ENCODE measurements at places on chromosomes 12 and 14.

DNA sequence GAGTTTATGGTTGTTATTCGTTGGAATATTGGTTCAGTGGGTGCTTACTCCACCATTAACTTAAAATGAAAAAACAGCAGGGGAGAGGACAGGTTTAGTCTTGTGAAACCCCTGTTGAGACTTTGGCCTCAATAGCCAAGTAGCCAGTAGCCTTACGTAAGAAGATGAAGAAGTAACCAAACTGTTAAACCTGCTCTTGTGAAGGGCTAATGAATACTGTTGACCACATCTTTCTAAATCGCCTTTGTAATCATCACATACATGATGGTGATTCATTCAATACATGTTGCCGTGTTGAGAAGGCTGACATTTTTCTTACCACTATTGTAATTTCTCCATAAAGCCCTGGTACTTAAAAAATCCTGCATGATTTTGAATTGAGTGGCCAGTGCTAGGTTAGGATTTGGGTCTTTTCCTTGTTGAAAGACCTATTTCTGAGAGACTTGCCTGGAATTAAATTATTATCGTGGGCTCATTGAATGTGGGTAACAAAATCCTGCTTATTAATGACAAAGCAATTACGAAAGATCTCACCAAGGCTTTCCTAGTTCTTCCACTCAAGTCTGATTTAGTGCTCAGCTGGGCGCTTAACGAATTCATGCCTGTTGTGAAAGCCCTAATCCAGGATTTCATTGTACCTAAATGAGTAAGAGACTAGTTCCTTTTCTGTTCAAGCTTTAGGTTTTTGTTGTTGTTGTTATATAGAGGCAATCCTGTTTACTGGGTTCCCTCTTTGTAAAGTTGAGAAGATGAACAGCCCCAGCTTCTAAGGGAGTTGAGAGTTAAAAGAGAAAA is 333.1 kb downstream of the FUT8 start:
- no peak for DNase-seq

DNA sequence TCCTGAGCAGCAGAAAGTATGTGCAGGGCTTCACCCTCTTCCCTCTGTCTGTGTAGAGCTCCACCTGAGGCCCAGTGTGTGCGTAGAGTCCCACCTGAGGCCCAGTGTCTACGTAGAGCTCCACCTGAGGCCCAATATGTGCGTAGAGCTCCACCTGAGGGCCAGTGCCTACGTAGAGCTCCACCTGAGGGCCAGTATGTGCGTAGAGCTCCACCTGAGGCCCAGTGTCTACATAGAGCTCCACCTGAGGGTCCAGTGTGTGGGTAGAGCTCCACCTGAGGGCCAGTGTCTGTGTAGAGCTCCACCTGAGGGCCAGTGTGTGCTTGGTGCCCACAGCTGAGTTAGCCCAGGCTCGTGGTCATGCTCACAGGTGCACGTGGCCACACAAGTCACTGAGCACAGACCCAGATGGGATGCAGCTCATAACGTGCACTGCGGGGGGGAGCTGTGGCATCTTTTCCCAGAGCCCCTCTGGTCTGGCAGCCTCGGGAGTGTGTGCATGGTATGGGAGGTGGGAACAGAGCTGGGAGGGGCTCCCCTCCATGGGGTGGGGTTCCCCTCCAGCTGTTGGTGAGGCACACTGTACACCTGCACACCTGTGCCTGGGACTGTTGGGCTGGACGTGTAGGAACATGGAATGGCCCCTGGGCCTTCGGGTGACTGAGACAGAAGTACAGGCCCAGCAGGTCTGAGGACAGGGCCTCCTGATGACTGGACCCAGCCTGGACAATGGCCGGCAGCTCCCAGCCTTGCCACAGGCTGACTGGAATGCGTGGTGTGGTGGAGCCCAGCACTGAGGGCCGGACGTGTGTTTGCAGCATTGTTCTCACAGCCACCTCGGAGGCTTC is 20.1 kb downstream of the PACS2 start:
- no peak for DNase-seq

GRCh38 chr12:124713041-124713435 is 145.6 kb upstream of the NCOR2 start:
- DNase-seq, result peak; percentile 32

GRCh38 chr12:3078086-3078820 is 1.1 kb downstream of the TSPAN9 start:
- DNase-seq, result no peak

GRCh38 chr12:32560520-32560919 is 118.6 kb upstream of the DNM1L start:
- no peak for DNase-seq

- no peak for DNase-seq
Observed at GRCh38 chr12:92899386-92900001, 29.6 kb downstream of the EEA1 start.

DNA sequence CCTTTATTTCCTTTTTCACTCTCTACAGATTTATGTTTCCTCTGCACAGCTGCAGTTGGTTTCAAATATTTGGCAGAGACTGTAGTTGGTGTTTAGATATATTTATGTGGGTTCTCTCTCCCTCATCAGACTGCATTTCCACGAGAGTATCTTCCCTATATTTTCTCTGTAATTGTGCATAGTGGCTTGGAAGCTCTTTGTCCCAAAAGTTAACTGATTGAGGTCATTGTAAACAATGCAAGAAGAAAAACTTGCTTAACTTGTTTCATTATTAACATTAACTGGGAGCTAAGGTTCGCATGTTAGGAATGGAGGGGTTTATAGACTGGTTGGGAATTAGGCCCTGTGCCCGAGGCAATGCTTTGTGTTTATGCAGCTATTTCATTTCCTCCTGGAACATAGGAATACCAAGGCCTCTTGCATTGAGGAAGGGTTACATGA is 216.9 kb upstream of the HMGA2 start:
- no peak for DNase-seq

GRCh38 chr14:96592591-96593386 is 90.6 kb downstream of the PAPOLA start:
- peak; percentile 42 for DNase-seq

DNA sequence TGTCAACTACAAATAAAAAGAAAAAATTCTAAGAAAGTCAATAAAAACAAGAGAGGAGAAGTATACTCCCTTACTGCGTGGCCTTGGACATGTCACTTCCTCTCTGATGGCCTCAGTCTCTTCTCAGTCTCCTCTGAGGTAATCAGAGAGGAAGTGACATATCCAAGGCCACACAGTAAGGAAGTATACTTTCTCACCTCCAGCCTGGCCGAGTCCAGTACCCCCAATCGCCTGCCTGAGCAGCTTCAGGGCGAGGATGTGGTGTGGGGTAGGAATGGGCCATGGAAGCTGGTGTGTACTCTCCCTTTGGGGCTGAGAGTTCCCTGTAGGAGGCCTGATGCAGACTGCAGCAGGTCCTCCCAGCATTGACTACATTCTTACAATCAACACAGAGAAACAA is 15.8 kb downstream of the VDR start:
- DNase-seq, result no peak

DNA sequence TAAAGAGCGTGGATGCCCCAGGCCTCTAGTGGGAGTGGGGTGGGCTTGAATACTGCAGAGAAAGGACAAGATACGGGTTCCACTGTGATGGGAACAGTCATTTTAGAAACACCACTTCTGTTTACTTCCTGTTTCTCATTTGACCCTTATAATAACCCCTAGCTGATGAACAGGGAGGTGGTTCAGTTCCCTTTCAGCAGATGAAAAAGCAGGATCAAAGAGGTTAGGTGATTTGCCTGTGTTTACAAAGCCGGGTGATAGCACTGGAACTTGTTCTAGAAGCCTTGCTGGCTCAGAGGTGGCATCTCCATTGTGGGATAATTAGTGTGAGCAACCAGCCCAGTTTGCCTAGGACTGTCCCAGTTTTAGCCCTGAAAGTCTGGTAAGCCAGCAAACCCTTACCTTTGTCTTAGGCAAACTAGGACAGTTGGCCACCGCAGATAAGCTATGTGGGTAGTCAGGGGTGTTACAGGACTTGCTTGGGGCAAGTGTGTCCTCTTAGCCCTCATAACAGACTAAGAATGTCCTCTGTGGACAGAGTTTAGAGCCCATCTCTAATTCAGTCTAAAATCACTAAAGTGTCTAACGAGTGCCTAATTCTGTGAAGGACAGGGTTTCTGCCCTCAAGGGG is 7.5 kb upstream of the LRP1-AS start:
- DNase-seq, result no peak

- DNase-seq, result peak; percentile 39
Observed at GRCh38 chr14:44962334-44963043, 499 bp downstream of the TOGARAM1 start.

- DNase-seq, result no peak
Observed at GRCh38 chr12:1382151-1382550, 212.2 kb downstream of the FBXL14 start.

GRCh38 chr14:94101748-94102147 is 8.8 kb upstream of the IFI27 start:
- DNase-seq, result no peak

- DNase-seq, result peak; percentile 4
Observed at GRCh38 chr14:70317969-70318634, 41.4 kb downstream of the COX16 start.

- no peak for DNase-seq
Observed at GRCh38 chr12:89243771-89244170, 108.5 kb downstream of the DUSP6 start.

DNA sequence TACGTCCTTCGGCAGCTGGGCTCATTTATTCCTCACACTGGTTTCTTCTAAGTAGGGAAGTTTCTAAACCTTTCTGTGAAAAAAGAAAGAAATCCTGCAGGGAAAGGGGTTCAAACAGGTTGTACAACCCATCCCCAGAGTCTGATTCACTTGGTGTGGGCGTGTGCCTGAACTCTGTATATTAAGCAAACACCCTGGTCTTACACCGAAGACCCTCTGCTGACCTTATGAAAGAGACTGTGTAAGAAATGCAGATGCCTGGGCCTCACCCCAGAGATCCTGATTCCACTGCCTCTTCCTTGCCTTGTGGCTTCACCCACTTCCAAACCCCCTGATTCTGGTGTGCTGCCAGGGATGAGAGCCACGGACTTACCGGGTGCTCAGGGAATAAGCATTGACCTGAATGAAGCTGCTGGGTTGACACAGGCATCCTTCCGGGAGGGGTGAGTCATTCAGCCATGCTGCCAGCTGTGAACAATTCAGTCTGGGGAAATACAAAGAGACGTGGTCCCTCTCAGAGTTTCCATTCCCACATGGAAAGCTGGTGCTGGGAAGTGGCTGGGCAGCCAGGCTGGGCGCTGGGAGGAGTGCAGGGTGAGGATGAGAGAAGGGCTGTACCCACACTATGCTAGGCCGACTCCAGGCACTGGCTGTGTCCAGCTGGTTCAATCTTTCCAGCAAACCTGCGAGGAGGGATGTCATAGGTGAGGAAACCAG is 26.5 kb upstream of the ACTN1 start:
- no peak for DNase-seq

GRCh38 chr14:84401631-84402030 is 1128.3 kb upstream of the FLRT2 start:
- no peak for DNase-seq

DNA sequence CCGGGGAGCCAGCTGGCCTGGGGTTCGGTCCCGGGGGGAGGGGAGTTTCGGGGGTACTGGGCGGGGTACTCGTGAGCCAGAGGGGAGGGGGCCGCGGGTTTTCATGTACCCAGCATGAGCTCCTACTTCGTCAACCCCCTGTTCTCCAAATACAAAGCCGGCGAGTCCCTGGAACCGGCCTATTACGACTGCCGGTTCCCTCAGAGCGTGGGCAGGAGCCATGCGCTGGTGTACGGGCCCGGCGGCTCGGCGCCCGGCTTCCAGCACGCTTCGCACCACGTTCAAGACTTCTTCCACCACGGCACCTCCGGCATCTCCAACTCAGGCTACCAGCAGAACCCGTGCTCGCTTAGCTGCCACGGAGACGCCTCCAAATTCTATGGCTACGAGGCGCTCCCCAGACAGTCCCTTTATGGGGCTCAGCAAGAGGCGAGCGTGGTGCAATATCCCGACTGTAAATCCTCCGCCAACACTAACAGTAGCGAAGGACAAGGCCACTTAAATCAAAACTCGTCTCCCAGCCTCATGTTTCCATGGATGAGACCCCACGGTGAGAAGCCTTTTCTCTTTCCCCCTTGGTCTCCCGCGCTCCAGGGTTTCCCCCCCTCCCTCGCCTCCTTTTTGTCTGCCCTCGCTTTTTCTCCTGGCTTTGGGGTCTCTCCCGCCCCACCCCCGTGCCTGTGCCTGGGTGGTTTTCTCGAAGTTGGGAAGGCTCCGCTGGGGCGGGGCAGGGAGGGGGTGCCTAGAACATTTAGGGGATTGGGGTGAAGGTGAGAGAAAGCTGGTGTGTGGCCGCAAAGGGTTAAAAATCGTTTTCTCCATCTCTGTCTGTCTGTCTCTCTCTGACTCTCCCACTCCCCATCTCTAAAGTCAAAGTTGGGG is 627 bp downstream of the HOXC8 start:
- no peak for DNase-seq

GRCh38 chr14:72704502-72704901 is 189.4 kb downstream of the DPF3 start:
- DNase-seq, result no peak

GRCh38 chr14:61322799-61323290 is 1.5 kb downstream of the PRKCH start:
- no peak for DNase-seq

GRCh38 chr14:38389681-38390080 is 133.8 kb upstream of the CLEC14A start:
- DNase-seq, result no peak

DNA sequence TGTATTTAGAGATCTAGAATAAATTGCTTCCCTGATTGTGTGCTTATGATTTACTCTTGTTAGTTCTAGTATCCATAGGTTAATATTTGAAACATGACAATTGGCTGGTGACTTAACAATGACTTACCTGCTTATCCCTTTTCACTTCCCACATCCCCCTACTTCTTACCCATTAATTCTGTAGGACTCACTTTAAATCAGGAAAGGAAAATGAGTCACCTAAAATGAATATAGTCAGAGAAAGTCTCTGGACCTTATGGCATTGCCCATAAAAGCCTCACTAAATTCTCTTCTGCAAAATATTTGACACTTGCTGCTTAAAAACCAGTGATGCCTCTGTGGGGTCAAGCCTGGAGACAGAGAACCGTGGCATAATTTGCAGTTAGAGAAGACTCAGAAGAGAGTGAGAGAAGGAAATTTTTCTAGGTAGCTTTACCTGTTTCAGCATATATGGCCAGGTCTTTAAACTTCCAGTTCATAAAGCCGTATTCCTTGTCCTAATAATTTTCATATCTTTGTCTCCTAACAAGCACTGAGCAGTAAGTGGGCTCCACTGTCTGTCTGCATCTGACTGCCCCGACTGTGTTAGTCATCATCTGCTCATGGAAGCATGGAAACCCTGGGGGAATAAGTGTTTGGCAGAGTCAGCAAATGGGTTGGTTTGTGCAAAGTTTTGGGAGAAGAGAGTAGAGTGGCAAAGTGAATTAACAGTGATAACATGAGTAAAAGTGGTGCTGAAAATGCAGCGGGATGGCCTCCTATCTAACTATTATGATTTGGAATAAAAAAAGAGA is 294.4 kb downstream of the AKAP6 start:
- DNase-seq, result no peak

- DNase-seq, result no peak
Observed at GRCh38 chr12:120006258-120006975, 17.4 kb downstream of the BICDL1 start.

GRCh38 chr12:18935371-18935965 is 194.1 kb upstream of the PLEKHA5 start:
- no peak for DNase-seq

- DNase-seq, result no peak
Observed at GRCh38 chr12:10293151-10293550, 14.5 kb upstream of the KLRD1 start.

GRCh38 chr12:85253853-85254252 is 26.2 kb upstream of the ALX1 start:
- no peak for DNase-seq

GRCh38 chr12:65685514-65685913 is 138.8 kb upstream of the HMGA2 start:
- DNase-seq, result no peak

Data from stimulated activated naive B cell treated with anti-CD40 and anti-IgM and Interleukin-4, amounts not matched to agents 10 μg/mL and 1 μg/mL and 100 μg/mL, for 72 hours (primary cell).